Spinal cord (tissue), 10 donors: ENCODE measurements at places on chromosomes 2 and 18.

DNA sequence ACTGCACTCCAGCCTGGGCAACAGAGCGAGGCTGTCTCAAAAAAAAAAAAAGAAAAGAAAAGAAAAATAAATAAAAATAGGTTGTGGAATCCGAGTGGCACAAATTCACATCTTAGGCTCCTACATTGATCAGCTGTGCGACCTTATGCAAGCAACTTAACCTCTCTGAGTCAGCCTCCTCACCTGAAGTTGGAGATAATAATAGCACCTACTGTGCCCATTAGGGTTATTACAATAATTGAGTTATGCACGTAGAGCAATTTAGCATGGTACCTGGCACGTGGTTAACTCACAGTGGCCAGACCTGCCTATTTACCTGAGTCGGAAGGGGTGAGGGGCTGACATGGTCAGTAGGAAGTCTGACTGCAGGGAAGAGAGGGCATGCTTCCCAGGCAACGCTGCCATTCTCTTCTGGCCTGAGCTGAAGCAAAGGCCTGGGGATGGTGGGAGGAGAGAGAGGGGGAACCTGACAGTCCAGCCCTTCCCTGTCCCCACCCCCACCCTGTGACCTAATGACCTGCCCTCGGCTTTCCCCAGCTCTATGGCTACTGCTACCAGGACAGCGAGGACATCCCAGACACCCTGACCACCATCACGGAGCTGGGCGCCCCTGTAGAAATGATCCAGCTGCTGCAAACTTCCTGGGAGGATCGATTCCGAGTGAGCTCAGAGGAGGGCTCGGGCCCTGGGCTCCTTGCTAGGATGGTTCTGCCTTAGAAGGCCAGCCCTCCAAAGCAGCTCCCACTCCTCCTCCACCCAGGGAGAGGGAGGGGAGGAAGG, 5.1 kb downstream of the PKDCC start:
- no peak for DNase-seq

DNA sequence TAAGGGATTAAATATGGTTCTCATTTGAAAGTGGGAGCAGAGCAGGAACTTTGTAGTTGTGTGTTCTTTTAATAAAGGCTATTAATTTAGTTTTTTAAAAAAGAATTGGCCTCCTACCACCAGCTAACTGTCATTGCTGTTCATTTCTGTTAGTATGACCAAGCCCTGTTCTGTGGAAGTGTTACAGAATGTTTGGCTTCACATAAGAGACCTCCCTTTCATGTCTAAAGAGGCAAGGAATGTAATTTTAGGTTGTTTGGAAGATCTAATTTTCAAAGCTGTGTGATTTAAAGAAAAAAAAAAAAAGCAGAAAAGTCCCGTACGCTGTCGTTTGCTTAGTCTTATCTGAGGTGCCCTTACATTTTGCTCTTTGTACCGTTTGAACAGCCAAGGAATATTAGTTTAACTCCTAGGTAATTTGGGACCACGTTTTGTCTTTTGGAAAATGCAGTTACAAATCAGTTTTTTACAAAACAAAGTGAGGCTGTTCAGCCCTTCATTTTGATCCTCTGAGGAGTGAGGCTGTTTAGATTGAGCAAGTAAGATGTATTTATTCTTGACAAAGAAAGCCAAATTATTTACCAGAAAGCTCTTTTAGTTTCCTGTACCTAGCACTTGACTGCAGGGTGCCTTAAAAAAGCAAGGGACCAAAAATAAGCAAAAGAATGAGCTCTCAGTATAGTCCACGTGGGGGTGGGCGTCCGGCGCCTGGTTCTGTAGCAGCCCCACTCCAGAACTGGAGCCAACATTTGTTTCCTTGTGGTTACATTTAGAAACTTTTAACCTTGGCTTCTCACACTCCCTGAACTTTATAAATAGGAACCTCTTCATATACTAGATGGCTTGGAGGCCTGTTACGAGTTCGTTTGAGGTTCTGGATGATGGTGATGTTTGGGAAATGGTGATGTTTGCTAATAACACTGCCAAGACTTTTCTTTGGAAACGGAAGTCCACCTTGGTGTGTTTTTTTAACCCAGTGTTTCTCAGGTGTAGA, 136.2 kb downstream of the FMNL2 start:
- DNase-seq: no peak

DNA sequence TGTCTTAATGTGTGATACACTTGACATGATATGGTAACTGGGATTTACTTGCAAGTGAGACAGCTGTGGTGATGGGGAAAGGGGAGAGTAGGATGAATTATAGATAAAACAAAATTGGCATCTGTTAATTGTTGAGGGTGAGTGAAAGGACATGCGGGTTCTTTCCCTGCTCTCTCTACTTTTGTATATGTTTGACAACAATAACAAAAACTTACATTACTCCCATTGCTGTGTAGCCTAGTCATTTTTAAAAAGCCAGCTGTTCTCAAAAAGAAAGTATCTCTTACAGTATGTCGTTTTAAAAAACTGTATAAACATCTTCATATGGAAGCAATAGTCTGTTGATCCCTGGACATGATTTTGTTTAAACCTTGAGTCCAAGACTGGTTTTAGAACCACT, 117.6 kb downstream of the MYO1B start:
- no peak for DNase-seq

DNA sequence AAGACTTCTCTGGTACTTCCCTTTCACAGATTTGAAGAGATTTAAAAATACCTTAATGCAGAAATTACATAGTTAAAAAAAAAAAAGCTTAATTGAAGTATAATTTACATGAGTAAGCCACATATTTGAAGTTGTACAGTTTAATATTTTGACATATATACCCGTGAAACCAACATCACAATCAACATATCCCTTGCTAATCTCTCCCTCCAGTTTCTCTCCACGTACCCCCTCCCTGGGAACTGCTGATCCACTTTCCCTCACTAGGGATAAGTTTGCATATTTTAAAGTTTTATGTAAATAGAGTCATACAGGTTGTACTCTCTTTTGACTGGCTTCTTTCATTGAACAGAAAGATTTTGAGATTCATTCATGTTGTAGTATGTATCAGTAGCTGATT, 22.4 kb downstream of the EMILIN2 start:
- no peak for DNase-seq

DNA sequence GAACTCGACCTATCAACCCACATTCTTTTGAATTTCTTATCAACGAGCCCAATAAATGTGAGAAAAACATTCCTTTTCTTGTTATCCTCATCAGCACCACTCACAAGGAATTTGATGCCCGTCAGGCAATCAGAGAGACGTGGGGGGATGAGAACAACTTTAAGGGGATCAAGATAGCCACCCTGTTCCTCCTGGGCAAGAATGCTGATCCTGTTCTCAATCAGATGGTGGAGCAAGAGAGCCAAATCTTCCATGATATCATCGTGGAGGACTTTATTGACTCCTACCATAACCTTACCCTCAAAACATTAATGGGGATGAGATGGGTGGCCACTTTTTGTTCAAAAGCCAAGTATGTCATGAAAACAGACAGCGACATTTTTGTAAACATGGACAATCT, 378.2 kb downstream of the STK39 start:
- DNase-seq: no peak

- peak; percentile 15 for DNase-seq
Observed at GRCh38 chr18:51211552-51211951, 14.1 kb upstream of the MEX3C start.

- no peak for DNase-seq
Observed at GRCh38 chr2:208224802-208225201, 30.1 kb downstream of the IDH1 start.

GRCh38 chr2:112149866-112150435, 11.8 kb downstream of the FBLN7 start:
- no peak for DNase-seq

DNA sequence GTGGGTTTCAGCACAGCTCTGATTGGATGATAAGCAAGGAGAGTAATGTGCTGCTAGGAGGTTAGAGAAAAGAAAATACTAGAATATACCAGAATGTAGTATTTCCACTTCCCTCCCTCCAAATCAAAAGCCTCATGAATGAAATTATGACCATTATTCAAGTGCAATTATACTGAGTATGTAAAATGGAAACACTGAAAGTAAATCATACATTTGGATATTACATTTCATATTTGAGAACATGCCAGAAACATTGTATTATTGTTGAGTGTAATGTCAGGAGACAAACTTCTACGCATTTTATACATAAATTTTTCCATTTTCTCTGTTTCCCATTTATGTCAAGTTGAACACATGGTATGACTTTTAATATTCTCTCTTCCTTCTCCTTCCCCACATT, 942 bp upstream of the CETN1 start:
- no peak for DNase-seq

- DNase-seq: no peak
Observed at GRCh38 chr2:25853038-25853638, 25.1 kb downstream of the ASXL2 start.
